Left colon (tissue), 2 donors: ENCODE measurements at places on chromosomes 5 and 9. TPM values are rescaled to one million over a fixed set of nuclear protein-coding genes. Genes with fewer than 3 reads are reported as not detected.
A peak's percentile ranks its signal among the peaks of the same experiment; 100 is the strongest.

DNA sequence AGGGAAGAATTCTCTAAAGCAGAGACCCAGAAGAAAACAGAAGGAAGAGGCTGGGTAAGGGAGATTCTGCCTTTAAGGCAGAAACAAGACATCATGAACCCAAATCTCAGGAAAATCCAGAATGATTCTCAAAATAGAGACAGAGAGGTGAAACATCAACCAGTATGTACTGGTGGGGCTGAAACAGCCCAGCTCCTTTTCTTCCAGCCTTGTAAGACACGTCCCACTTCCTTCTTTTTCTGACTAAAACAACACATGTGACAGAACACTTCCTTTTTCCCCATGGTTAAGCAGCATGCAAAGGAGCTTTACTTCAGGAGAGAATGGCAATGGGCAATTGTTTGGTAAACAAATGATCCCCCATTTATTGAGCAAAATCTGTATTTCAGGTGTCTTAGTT, 230.8 kb upstream of the NR4A3 start:
- no peak for DNase-seq

- DNase-seq: peak; percentile 11
Measured at GRCh38 chr9:114359801-114360200, 28.0 kb downstream of the AKNA start.

DNA sequence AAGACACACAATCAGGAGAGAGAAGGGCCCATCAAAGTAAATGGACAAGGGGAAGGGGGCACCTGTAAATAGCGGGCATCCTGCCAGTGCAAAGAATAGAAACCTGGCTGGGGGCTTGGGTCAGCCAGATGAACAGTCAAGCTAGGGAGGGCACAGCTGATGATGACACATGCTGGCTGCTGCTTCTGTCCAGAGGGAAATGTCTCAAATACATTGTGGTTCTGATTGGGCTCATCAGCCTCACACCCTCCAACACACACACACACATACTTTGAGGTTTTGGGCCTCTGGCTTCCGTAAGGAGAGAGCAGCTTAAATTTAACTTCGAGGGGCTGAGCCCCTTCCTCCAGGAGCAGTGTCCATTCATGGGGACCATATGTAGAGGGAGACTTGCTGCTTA, 27.6 kb upstream of the SPATA31E1 start:
- no peak for DNase-seq

DNA sequence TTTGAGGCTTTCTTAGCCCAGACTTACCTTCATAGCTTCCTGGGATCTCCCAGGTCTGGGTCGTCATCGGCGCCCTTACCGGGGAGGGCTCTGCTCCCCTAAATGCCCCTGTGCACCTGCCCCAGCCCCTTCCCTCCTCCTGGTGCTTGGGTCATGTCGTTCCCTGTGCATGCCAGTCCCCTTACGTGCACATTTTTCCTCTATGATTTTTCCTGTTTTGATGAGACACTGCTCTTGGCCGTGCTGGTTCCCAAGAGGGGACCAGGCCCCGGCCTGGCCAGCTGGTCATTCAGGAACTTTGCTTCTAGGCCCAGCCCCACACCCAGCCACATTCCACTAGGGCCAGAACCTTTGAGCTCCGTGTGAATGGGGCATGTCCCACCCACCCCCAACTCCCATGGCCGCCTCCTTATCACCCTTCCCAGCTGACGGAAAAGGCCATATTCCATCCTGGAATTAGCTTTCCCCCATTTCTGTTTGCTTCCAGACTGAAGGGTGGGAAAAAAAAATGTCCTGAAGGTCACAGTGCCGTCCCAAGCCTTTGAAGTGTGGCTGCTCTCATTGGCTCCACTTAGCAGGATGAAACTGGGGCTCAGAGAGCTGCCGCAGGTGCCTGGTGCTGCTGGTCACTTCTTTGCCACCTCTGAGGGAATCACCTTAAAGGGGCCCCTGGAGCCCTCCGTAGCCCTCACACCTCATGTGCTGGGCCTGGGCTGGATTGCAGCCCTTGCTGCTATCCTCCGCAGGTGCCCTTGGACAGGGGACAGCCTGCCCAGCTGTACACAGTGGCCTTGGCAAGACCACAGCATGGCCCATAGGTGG, 25.1 kb downstream of the ERGIC1 start:
- peak; percentile 70 for DNase-seq

- no peak for DNase-seq
Measured at GRCh38 chr9:6562201-6562600, 83.3 kb downstream of the GLDC start.

DNA sequence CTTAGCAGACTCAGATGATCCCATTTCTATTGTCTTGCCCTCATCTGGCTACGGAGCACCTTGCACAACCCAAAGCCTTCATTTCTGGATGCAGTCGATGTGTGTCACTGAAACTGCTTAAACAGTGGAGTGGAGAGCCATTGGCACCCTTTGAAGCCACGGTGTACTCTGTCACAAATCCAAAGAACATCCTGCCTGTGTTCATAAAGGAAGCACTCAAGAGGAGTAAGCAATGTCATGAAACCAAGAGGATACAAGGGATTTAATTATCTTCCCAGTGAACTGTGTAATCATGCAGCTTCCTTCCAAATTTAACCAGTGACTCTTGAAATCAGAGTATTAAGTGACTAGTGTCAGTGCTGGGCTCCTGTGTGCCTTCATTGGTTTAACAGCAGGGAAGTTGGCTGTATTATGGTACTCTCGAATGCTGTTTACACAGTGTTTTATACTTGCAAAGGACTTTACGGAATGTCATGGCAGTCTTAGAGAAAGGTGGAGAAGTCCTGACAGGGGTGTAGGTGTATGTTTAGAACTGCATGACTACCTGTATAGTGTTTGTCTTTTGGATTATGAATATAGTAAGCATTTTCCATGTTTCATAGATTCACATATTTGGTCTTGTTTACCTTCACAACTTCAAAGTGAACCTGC, 41.9 kb downstream of the CD180 start:
- no peak for DNase-seq

DNA sequence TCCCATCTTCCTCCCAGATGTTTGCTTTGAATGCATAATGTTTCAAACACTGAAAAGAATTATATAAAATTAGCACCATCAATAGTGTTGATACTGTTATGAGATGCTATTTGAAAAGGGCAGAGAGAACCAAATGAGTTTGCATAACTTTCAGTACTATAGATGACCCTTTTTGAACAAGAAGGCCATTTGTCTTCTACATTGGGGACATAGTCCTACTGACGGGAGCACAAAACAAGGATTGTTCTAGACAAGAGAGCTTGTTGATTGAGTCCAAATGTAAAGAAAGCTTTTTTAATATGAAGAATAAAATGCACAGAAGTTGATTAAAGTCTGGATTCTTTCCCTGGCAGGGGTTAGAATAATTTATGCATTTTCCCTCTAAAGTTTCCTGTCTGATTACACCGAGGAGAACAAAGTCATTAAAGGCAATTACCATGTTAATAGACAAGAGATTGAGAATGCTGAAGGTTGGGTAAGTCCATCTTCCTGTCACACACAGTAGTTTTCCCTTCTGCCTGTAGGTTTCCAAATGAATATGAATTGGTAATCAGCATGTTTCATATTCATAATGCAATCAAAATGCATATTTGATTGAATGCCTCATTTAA, 32.8 kb upstream of the ADCY2 start:
- DNase-seq: no peak

DNA sequence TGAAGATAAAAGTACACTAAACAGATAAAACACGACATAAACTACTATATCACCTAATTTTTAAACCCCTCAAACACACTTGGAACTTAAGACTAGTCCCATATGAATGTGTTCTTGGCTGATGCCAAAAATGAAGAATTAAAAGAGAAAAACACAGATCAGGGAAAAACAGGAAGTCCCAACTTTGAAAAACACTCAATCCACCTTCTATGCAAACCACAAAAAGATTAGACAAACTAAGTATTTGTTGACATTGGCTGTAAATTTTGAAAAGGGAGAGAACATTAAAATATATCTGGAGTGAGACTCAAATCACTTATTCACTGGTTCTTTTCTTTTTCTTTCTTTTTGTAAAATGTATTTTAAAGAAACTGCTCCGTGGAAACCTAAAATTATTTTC, 81.4 kb downstream of the ANKH start:
- DNase-seq: no peak

DNA sequence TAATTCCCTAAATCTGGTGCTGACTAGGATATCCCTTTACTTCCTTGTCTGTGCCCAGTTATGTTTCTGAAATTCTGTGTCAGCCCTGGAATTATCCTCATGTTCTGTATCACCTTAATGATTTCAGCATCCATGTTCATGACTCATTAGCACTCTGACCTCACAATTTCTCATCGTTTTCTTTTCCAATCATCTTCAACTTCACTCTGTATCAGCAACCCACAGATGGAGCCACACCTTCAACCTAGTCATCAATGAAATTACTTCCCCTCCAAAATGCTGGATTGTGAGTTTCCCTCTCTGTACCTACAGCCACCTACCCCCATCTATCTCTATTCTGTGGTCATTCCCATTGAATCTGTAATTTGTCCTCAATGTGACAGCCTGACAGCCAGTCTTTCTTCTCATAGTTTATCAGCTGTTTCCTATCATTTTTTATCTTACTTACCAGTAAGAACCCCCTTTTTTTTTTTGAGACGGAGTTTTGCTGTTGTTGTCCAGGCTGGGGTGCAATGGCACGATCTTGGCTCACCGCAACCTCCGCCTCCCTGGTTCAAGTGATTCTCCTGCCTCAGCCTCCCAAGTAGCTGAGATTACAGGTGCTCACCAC, 3.1 kb upstream of the IL6ST start:
- no peak for DNase-seq

DNA sequence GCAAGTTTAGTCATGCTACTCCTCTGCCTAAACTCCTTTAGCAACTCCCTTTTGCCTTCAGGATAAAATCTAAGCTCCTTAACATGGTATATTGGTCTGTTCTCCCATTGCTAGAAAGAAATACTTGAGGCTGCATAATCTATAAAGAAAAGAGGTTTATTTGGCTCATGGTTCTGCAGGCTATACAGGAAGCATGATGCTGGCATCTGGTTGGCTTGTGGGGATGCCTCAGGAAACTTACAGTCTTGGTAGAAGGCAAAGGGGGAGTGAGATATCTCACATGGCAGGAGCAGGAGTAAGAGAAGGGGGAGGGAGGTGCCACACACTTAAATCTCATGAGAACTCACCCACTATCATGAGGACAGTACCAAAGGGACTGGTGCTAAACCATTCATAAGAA, 145.0 kb downstream of the GDNF start:
- no peak for DNase-seq

GRCh38 chr9:123639743-123640142, 283.7 kb downstream of the CRB2 start:
- DNase-seq: no peak

DNA sequence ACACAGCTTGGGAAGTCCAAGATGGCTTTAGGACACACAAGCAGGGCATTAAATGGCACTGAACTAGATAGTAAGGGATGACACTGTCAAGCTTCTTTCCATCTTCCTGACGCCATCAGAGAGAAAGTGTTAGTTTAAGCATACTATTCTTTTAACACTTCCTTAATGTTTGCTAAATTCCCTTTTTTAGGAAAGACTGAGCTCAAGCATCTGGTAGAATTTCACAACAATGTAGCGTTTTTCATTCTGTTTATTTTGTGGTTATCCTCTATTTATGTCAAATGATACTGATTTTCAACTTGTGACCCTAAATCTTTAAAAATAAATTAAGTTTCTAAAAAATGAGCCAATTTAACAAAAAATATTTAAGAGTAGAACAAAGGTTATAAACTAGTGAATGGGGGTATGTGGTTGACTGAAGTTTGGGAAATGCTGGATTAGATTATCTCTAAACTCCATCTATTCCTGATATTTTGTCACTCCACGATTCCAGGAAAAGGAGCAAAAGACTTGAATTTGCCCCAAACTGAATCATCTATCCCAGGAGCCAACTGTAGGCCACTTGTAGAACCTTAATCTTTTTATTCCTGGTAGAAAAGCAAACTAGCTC, 147.4 kb upstream of the KLF9 start:
- DNase-seq: no peak

DNA sequence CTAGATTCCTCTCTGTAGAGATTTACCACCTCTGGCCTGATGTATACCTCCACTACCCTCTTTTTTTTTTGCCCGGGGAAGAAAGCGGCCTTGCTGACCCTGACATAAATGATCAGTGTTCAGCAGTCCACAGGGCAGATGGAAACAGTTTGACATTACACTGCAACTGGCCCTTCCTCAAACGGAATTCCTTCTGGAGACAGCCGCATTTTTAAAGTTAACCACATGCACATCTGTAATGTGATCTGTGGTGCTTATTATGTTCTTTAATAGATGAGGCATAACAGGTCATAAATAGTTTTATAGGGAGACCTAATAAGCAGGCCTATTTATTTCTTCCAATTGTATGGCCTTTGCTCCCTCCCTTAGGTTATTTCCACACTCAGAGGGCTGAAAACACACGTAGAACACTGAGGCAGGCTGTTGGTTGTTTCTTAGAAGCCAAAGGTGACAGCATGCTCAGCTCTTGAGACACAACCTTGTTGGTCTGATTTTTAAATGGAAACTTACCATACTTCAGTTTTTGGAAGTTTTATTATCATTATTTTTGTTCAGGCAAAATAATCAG, 84.0 kb upstream of the APC start:
- no peak for DNase-seq

DNA sequence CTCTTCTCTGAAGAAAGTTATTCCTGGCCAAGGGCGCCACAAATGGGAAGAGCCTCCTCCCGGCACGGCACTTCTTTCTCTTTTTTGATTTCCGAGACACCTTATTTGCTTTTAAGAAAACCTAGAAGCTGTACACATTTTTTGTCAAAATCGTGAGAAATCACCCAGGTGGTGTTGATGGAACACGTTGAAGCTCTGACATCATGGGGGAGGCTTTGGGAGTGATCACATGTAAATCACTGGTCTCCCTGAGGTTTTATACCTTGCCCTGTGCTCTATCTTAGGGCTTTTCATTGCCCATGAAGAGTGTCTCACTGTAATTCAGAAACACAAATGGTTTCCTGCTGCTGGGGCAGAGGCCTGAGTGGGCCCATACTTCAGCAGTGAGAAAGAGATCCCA, 27.4 kb downstream of the SLC36A1 start:
- DNase-seq: no peak

GRCh38 chr9:126894052-126894603, 20.5 kb upstream of the RALGPS1 start:
- DNase-seq: no peak

The DELE1 gene
- 77.8 TPM for total RNA-seq

The LHX6 gene
- 1.6 TPM for total RNA-seq

The SETD9 gene
- total RNA-seq: 17.1 TPM
